Nasal cavity respiratory epithelium epithelial cell of viscerocranial mucosa (primary cell): ENCODE measurements at places on chromosomes 4 and X. TPM values are rescaled to one million over a fixed set of nuclear protein-coding genes. Genes with fewer than 3 reads are reported as not detected.

FGFR3 gene
- 16.4 and 164 TPM in 2 replicates for total RNA-seq

EIF2S3 gene
- 237 and 273 TPM in 2 replicates for total RNA-seq

CENPVL2 gene
- not detected in 2 replicates for total RNA-seq

XK gene
- total RNA-seq = 0.93 and 1.0 TPM in 2 replicates

HHIP gene
- total RNA-seq = under 0.01 TPM in 2 replicates

GAGE12F gene
- not detected in 2 replicates for total RNA-seq

FAM184B gene
- total RNA-seq = under 0.01 TPM in 1 of 2 replicates, not detected in the other

FGFBP1 gene
- 12.5 and 47.8 TPM in 2 replicates for total RNA-seq

ZCCHC4 gene
- total RNA-seq = 14.7 and 15.0 TPM in 2 replicates

CASP6 gene
- total RNA-seq = 28.4 and 41.4 TPM in 2 replicates

UGT2B15 gene
- not detected in 2 replicates for total RNA-seq

CCNI gene
- total RNA-seq = 215 and 217 TPM in 2 replicates

KLKB1 gene
- not detected in 2 replicates for total RNA-seq

SPANXC gene
- total RNA-seq = not detected in 2 replicates

NR0B1 gene
- total RNA-seq = not detected in 2 replicates

DCAF16 gene
- total RNA-seq = 24.2 and 26.0 TPM in 2 replicates

SPANXA2 gene
- total RNA-seq = not detected in 2 replicates

TMEM35A gene
- 0.14 TPM in 1 of 2 replicates, not detected in the other for total RNA-seq

CAPN6 gene
- total RNA-seq = under 0.01 TPM in 1 of 2 replicates, not detected in the other

FRG2 gene
- not detected in 2 replicates for total RNA-seq

CCDC158 gene
- 0.34 and 0.43 TPM in 2 replicates for total RNA-seq

RASGEF1B gene
- 5.6 and 10.6 TPM in 2 replicates for total RNA-seq

NOCT gene
- 27.7 and 38.0 TPM in 2 replicates for total RNA-seq

SHROOM3 gene
- 12.3 and 22.1 TPM in 2 replicates for total RNA-seq

ASIC5 gene
- total RNA-seq = not detected in 2 replicates

ADAMTS3 gene
- total RNA-seq = 0.78 and 1.0 TPM in 2 replicates

LUZP4 gene
- not detected in 2 replicates for total RNA-seq

STPG2 gene
- total RNA-seq = 0.34 and 0.36 TPM in 2 replicates

CXCL13 gene
- total RNA-seq = not detected in 2 replicates

HS6ST2 gene
- total RNA-seq = 8.5 and 14.0 TPM in 2 replicates

GYPB gene
- not detected in 2 replicates for total RNA-seq

ERVMER34-1 gene
- total RNA-seq = 4.1 and 9.0 TPM in 2 replicates

GPR34 gene
- not detected in 2 replicates for total RNA-seq

NUP62CL gene
- 3.4 and 4.1 TPM in 2 replicates for total RNA-seq

SAGE1 gene
- not detected in 2 replicates for total RNA-seq

RHOXF2B gene
- total RNA-seq = not detected in 2 replicates

VBP1 gene
- 44.5 and 69.7 TPM in 2 replicates for total RNA-seq

ARMCX1 gene
- total RNA-seq = 10.3 and 13.0 TPM in 2 replicates

GAGE1 gene
- total RNA-seq = not detected in 2 replicates

PPBP gene
- 6.2 TPM in 1 of 2 replicates, not detected in the other for total RNA-seq

SMR3B gene
- not detected in 2 replicates for total RNA-seq

SSX2B gene
- total RNA-seq = not detected in 2 replicates

F11 gene
- not detected in 2 replicates for total RNA-seq

ARHGEF6 gene
- total RNA-seq = 0.34 and 2.8 TPM in 2 replicates

RNF212 gene
- total RNA-seq = 0.68 and 0.71 TPM in 2 replicates

FAM50A gene
- 48.9 and 72.5 TPM in 2 replicates for total RNA-seq

PFKFB1 gene
- total RNA-seq = under 0.01 and 0.21 TPM in 2 replicates

YY2 gene
- total RNA-seq = 0.68 and 5.4 TPM in 2 replicates

PRRG3 gene
- total RNA-seq = not detected in 2 replicates

PNMA3 gene
- under 0.01 TPM in 1 of 2 replicates, not detected in the other for total RNA-seq
